ENCODE measurements at places on chromosomes 3 and 15.

- no peak for DNase-seq
These were observed 7.3 kb downstream of the TPM1 start for GRCh38 chr15:63049783-63050371.

- no peak for DNase-seq
These were observed 648.6 kb upstream of the ZNF385D start for GRCh38 chr3:22399566-22399965.

DNA sequence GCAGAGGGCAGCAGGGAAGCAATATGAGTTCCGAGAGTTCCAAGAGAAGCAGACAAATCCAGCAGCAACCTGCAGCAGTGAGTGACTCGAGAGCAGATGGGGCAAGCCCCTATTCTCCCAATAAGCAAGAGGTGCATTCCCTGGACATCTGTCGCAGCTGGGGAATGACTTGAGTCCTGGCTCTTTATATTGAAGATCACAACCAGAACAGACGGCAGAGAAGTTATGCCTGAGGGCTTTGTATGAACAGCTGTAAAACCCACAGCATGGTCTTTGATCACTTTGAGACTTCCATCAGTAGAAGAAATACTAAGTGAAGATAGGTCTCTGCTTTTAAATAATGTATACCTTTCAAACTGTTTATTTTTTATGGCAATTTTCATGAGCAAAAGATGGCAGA is 23.6 kb upstream of the C3orf22 start:
- no peak for DNase-seq

DNA sequence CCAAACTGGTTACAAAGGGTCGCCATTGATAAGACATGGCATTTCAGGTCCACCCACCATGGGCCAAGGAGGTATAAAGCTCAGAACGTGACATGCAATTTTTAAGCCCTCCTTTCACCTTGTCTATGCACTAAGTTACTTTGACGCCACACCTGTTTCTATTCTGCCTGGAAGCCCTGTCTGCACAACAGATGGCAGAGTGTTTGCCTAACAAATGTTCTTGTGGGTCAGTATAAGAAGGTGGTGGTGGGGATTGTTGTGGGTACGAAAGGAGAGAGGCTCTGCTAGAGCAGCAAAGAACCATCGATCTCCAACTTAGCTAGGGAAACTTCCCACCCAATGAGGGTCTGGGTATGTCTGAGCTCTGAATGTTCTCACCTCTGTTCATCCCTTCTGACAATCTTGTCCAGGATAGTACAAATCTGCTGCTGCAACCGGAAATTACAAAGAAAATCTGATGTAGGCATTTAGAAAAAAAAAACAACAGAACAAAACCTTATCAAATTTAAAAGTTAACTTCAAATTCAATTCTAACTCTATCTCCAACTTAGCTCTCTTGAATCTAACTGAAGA is 945.0 kb upstream of the CFAP20DC start:
- no peak for DNase-seq

DNA sequence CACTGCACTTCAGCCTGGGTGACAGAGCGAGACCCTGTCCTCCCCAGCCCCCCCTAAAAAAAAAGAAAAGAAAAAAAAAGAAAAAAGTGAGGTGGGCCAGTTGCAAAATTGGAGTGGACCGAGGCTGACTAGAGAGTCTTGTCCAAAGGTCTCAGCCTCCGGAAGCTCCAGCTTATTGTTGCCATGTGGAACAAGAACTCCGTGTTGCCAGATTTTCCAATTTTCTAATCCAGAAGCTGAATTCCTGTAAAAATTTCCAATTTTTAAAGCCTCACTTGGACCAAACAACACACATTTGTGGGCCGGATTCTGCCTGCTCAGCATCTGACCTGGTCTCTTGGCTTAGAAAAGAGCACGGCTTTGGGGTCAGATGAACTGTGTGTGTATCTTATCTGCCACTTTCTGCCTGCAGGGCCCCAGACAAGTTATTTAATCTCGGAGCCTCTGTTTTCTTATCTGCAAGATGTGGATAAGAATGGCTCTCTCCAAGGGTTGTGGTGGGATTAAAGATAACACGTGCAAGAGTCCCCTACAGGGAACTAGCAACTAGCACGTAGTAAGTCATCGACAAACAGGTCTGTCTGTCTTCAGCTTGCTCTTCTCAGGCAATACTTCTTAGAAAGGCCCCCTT is 73.7 kb upstream of the TLE3 start:
- DNase-seq = no peak

DNA sequence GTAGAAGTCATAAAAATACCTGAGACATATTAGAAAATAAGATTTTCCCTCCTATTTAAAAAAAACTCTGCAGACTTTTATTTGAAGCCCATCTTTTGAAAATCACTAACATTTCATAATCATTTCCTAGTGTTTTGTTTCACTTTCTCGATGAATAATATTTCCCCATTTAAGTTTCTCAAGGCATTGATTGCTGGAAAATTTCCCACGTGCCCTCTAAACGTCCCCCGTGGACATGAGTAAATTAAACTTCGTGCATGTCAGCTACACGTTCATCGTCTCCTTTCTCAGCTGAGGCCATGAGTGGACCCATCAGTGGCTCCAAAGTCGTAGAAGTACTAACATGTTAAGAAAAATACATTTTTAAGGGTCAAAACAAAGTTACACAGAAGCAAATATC is 2.0 kb upstream of the TM2D3 start:
- no peak for DNase-seq

DNA sequence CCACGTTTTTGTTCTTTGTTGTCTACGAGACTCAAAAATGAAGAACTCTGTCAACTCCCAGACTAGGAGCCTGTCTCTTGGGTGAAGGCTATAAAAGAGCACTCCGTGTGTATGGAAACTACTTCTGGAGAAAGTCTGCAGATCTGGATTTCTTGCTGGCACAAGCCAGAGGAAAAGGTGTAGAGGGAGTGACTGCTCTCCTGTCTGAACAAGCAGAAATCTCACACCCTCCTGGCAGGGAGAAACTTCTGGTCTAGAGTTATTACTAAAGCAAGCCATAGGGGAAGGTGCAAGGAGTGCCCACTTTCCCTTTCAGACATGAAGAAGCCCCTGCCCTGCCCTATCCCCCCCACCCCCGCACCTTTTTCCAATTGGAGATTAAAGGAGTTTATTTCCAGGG is 9.5 kb downstream of the PLAAT1 start:
- no peak for DNase-seq

- DNase-seq = no peak
These were observed 78.0 kb downstream of the PEX5L start for GRCh38 chr3:179958759-179959158.

DNA sequence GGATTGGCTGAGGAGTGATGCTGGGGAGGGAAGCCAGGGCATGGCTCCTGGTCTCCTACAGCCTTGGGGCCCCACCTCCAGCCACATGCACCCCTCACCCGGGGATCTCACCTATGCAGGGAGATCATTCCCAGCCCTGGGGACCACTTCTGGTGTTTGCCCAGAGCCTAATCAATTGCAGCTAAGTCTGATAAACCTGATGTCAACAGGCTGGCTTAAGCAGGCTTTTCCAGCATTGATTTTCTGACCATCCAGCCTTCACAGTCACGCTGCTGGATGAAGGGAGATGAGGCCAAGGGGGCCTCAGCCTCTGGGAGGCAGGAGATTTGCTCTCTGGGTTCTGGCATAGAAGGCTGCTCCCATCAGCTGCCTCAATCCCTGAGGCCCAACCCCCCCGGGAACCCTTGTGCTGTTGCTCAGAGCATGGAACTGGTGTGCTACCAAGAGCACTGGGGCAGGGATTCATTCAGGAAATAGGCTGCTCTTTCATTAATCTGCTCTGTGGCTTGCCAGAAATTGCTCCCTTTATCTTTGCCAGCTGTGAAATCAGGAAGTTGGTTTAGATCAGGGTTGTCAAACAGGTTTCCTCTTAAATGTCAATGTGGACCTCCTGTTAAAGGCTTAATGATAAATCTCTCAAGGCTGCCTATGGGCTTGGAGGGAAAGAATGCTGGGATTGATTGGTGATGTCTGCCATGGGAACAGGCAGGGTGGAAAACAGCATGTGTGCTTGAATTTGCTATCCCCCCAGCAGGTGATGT is 19.0 kb downstream of the FAM3D start:
- no peak for DNase-seq

GRCh38 chr3:170226426-170226960 is 4.3 kb downstream of the PRKCI start:
- no peak for DNase-seq

- DNase-seq = no peak
These were observed 950 bp downstream of the ANKDD1A start for GRCh38 chr15:64912379-64913325.

DNA sequence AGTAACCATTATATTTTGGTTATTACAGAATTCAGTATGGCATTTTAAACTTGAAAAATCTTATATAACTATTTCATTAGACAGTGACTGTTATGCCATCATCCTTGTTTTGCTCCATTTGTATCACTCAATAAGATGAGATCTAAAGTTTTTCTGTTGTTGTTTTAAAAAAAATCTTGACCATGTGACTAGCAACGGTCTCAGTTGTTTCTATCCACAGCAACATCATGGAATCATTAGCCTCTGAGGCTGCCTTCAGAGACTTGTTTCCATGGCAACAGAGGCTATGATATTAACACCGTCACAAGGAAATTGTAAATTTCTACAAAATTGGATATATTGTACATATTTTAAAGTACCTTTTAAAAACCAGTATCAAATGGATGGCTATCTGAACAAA is 129.8 kb downstream of the DLG1 start:
- DNase-seq = no peak

DNA sequence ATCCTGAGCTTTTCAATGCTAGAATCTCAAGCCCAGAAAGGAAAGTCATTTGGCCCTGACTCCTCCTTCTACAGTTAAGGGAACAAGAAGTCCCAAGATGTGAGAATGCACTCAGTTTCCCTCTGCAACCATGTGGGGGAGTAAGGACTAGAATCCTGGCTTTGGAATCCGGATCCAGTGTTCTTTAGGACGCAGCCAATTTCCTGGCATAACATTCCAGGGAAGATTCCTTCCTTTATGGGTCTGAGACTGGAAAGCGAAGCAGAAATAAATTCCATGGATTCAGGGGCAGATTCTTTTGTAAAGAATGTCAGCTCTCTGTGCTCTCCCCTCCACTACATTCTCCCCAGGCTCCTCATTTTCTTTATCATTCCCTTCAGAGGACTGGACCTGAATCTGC is 151.8 kb upstream of the SOX14 start:
- DNase-seq = no peak

GRCh38 chr3:40691452-40691861 is 166.7 kb downstream of the ZNF621 start:
- no peak for DNase-seq

GRCh38 chr15:80710635-80711554 is 15.8 kb downstream of the ABHD17C start:
- DNase-seq = peak; percentile 31

- DNase-seq = no peak
These were observed 47.1 kb downstream of the SCAP start for GRCh38 chr3:47428662-47429061.

- DNase-seq = no peak
These were observed 22.6 kb downstream of the LMCD1 start for GRCh38 chr3:8524249-8524648.

Data from activated T-cell treated with anti-CD3 and anti-CD28 coated beads, Interleukin-2, amount 50 U/mL, for 24 hours (primary cell).